ENCODE measurements at places on chromosomes 1 and 21. TPM values are rescaled to one million over a fixed set of nuclear protein-coding genes. Genes with fewer than 3 reads are reported as not detected.

- no peak for DNase-seq
These were observed 138.3 kb downstream of the APP start for GRCh38 chr21:26032263-26032662.

DNA sequence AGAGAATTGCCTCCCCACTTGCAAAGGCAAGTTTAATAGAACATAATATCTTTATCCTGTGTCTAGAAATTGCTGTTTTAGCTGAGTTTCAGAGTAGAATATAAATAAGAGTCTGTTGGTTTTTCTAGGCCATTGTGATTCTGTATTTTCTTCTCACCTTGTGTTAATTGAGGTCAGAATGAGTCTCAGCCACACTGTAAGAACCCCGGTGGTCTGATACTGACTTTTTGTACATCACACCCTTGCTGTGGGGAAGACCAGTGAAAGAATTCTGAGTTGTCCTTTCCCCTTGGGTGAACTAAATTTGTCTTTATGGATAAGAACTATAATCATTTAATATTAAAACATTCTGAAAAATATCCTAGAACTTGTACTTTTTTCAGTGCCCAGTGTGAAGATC is 6.8 kb downstream of the HIPK1 start:
- no peak for DNase-seq

GRCh38 chr1:178609015-178609414 is 96.1 kb downstream of the TEX35 start:
- DNase-seq = no peak

GRCh38 chr1:223819730-223820514 is 25.8 kb downstream of the TP53BP2 start:
- DNase-seq = no peak

The TRPM2 gene
- total RNA-seq = 0.42 TPM

The KCNJ6 gene
- not detected for total RNA-seq

Measured in H7 (cell line).